ENCODE measurements at places on chromosomes 11 and 22.

DNA sequence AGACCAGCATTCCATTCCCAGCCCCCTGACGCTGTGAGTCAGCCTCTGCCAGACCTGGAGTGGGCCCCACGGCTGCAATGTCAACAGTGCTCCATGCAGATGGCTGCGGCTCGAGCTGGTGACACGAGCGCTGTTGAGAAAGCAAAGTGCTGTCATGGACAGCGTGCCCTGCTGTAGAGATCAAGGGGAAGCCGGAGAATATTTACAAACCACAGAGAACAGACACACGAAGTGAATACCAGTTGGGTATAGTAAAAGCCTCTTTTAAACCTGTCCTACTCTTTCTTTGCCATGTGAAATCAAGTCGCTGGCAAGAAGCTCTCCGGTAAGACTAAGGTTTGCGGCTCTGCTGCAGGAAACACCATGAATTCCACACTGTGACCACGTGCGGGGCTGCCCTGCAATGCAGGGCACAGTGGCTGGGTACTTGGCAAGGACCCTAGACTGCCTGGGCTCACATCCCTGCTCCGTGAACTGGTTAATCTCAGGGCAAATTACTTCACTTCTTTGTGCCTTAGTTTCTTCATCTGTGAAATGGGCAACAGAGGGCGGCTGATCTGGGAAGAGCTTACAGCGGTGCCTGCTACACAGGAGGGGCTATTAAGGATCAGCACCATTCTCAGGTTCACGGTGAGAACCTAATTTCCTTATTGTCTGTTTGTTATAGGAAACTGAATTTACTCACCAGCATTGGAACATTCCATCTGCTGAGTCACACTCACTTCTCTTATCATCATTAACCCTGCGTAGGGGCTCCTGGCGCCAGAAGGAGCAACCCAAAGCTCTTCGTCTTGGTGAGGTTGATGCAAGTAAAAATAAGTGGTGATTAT lies 27.8 kb upstream of the ELFN2 start:
- peak; percentile 33 for DNase-seq

- no peak for DNase-seq
Measured at GRCh38 chr11:9604134-9604533, 30.7 kb downstream of the WEE1 start.

GRCh38 chr11:78820741-78821140 lies 246.1 kb upstream of the NARS2 start:
- DNase-seq: no peak

- no peak for DNase-seq
Measured at GRCh38 chr22:36036167-36036624, 7.6 kb upstream of the RBFOX2 start.

GRCh38 chr11:811446-812245 lies 1.9 kb downstream of the RPLP2 start:
- DNase-seq: peak; percentile 29

DNA sequence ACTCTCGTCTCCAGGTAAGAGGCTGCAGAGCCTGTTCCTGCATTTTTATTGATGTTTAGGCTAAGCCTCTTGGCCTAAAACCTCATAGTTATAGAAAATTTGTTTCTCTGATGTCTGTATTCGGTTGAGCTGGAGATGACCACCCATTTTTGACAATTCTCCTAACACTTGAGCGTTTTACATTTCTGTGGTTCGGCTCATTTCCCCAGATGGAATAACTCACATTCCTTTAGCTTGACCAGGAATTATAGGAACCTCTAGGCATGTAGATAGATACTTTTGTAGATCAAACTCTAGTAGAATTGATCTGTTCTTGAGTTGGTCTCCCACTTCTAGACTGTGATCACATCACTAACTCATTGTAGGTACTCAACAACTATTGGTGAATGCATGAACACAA lies 172.6 kb upstream of the CADM1 start:
- no peak for DNase-seq

- no peak for DNase-seq
Measured at GRCh38 chr22:46068181-46068592, 82.1 kb upstream of the PPARA start.

- no peak for DNase-seq
Measured at GRCh38 chr22:29801796-29802195, 34.6 kb downstream of the UQCR10 start.

DNA sequence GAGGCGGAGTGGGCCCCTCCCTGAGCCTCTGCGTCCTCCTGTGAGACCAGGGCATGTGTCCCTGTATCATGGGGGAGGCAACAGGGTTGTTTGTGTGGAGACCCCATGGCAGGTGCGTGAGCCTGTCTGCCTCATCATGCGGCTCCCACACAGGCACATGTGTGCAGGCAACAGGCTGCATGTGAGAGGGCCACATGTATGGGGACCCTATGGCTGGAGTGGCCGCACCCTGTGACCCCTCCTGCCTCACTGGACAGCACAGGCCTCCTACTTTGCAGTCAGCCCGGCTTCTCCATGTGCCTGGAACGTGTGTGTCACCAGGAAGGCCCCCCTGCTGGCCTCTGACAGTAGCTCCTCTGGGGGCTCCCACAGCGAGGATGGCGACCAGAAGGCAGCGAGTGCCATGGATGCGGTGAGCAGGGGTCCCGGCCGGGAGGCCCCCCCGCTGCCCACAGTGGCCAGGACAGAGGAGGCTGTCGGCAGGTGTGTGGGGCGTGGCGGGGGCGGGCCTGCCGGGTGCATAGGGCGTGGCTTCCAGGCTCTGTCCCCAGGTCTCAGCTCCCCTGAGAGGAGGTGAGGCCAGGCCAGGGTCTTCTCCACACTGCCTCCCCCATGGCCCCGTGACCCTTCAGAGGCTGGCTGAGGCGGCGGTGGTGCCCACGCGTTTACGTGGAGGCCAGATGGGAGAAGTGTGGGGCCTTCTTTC lies 34.1 kb downstream of the SBF1 start:
- DNase-seq: no peak

- DNase-seq: peak; percentile 26
Measured at GRCh38 chr11:33622186-33622585, 78.4 kb downstream of the C11orf91 start.

DNA sequence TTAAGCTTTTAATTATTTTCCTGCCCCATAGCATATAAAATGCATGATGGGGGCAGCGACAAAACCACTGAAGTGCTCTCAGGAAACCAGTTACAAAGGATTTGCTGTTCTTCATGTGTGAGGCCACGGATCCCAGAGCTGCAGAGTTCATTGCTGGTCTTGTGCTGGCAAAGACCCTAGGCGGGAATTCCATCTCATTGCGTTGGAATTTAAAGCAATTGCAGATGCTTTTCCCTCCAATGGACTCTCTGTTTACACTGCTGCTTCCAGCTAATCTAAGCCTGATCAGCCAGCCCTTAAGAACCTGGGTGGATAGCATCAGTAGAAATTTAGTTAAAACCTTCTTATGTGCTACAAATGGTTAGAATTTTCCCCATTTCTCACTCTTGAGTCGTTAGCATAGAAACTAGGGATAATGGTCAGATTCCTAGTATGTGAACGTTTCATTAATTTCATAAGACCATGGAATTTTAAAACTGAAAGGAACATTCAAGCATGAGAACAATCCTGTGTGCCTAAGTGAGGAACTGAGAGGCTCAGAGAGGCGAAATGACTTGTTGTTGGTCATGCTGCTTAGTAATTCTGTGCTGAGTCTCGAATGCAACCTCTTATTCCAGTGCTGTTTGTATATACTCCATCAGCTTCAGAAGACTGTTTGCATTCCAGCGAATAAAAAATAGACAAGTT lies 36.1 kb upstream of the ADSL start:
- DNase-seq: peak; percentile 85

- DNase-seq: no peak
Measured at GRCh38 chr11:111086058-111086457, 159.5 kb upstream of the POU2AF2 start.

GRCh38 chr11:65882120-65883057 lies 2.8 kb downstream of the CTSW start:
- no peak for DNase-seq

DNA sequence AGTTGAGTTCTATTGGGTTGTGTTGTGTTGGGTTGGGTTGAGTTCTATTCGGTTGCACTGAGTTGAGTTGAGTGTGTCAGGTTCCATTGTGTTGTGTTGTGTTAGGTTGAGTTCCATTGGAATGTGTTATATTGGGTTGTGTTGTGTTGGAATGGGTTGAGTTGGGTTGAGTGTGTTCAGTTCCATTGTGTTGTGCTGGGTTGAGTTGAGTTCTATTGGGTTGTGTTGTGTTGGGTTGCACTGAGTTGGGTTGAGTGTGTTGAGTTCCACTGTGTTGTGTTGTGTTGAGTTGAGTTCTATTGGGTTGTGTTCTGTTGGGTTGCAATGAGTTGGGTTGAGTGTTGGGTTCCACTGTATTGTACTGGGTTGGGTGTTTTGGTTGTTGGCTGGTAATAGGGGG lies 35.5 kb downstream of the ALX4 start:
- no peak for DNase-seq

DNA sequence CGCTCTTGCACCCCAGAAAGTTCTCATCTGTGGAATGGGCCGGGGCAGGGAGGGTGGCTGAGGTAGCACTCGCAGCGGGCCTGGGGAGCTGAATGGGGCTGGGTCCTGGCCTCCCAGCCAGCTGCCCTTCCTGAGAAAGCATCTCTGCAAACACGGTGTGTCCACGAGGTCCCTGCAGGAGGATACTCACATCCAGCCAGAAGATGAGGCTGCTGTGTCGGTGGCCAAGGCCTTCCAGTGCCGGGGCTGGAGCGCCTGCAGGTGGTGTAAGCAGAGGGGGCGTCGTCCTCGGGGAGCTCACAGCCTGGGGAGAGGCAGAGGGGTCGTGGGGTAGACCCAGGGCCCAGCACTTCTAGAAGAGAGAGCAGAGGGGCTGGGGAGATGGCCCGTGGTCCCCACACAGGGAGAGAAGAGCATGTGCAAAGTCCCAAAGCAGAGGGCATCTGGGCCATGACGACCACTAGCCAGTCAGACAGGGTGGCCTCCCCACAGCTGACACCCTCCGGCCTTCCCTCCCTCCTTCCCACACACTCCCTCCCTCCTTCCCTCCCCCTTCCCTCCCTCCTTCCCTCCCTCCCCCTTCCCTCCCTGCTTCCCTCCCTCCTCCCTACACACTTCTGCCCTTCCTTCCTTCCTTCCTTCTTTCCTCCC lies 97.9 kb downstream of the WNT7B start:
- DNase-seq: no peak

- DNase-seq: no peak
Measured at GRCh38 chr22:39594411-39594810, 23.9 kb downstream of the CACNA1I start.

DNA sequence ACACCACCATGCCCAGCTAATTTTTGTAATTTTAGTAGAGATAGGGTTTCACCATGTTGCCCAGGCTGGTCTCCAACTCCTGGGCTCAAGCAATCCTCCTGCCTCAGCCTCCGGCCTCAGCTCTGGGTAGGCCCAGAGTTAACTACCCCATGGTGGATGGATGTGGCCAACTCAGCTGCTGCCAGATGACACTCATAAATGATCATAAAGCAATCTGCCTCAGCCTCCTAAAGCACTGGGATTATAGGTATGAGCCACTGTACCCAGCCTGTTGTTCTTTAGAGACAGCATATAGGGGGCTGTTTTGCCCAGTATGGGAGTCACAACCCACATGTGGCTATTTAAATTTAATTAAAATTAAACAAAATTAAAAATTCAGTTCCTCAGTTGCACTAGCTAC lies 54.3 kb downstream of the LARGE1 start:
- DNase-seq: no peak

DNA sequence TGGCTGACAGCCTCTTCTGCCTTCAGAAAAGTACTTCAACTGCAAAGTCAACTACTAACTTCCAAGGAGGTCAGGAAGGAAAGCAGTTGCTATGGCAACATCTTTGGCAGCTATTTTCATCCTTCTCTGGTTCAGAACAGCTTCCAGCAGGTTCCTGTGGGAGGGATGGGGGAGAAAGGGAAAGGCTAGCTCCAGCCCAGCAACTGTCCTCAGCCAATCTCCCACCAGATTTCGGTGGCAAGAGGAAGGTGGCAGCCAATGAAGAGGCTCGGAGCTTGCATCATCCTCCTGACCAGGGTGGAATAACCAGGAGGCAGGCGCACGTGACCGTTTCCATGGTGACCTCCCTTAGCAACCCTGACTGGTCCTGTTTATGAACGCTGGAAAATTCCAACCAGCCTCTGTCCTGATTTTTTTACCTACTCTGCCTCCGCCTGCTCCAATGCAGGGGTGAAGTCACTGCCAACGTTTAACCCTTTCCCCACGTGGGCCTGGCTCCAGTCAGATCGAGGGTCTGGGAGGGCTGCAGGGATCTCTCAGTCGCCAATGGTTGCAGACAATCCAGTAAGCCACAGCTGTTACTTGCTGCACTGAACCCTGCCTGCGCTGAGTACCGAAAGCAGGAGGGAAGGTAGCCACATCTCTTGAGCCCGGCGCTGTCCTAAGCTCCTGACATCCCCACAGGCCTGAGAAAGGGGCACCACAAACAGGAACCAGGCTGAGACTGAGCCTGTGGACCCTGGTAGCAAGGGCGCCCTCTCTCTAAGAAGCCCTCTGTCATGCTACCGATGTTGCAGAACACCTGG lies 11.2 kb upstream of the MALAT1 start:
- DNase-seq: peak; percentile 100

All from fibroblast of gingiva (primary cell).